ENCODE measurements at places on chromosomes 4 and X. TPM values are rescaled to one million over a fixed set of nuclear protein-coding genes. Genes with fewer than 3 reads are reported as not detected.

DNA sequence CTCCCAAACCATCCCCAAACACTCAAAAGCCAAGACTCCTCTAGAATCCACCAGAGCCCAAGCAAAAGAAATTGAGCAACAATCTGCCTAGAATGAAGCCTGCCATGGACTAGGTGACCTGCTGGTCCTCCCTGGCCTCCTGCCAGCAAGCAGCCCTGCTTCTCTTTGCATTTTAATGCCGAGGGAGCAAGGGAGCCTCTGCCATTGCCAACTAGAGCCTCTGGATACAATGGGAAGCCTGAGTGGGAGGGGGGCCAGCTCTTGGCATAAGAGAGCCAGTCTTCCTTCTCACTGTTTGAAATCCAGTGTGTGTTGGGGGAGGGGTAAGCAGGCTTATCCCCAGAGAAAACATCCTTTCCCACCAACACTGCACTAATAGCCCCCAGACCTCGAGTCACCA is 1.5 kb upstream of the GDPD2 start:
- DNase-seq: no peak

- peak; percentile 85 for DNase-seq
Measured at GRCh38 chr4:1309261-1310010, 19.7 kb downstream of the MAEA start.

GRCh38 chrX:12307961-12308360 is 169.7 kb downstream of the FRMPD4 start:
- DNase-seq: no peak

DNA sequence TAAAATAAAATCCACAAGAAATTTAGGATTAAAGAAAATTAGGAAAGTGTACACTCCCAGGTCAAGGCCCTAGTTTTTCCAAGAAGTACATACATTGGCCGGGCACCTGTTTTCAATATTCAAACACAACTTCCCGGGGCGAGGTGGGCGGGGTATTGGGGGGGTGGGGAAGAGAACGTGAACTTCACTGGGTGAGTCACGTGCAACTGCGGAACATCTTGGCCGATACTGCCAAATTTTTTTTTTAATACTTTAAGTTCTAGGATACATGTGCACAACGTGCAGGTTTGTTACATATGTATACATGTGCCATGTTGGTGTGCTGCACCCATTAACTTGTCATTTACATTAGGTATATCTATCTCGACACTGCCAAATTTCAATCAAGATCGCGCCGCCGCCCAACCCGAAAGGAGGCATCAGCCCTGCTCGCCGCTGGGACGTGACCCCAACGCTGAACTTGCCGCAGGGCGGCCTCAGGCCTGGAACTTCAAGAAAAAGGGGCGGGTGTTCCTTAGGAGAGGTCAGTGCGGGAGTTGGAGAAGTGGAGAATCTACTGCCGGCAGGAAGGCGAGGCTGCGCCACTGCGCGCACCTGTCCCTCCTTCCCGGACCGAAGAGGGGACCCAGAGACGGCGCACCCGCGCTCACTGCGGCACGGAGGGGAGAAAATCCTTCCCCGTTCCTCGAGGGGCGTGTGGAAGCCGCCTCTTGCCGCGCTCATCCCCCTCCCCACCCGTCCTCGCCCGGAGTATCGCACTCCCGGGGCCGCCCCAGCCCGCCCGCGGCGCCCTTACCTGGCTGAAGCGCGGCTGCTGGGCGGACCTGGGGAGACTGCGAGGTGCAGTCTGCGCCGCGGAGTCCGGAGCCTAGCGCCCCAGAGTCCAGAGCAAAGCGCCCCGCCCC is at the start of gene TEC:
TEC (minus strand) TSS at position 883 of the 905 bp plus-strand sequence. CDS start 41,224 bp downstream, outside the sequence.
- DNase-seq: peak; percentile 17

GRCh38 chr4:116755051-116755450 is 330.3 kb downstream of the TRAM1L1 start:
- DNase-seq: no peak

GRCh38 chr4:39770969-39771724 is 73.2 kb downstream of the UBE2K start:
- no peak for DNase-seq

DNA sequence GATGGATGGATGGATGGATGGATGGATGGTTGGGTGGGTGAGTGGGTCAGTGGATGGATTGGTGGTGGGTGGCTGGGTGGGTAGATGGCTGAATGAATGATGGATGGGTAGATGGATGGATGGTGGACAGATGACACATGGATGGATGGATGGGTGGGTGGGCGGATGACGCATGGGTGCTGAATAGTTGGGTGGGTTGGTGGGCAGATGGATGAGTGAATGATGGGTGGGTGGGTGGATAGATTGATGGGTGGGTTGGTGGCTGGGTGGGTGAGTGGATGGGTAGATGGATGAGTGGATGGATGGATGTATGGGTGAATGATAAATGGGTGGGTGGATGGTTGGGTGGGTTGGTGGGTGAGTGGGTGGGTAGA is 69.9 kb upstream of the NKX1-1 start:
- DNase-seq: no peak

- peak; percentile 67 for DNase-seq
Measured at GRCh38 chr4:155809835-155810234, 51.0 kb downstream of the GUCY1B1 start.

DNA sequence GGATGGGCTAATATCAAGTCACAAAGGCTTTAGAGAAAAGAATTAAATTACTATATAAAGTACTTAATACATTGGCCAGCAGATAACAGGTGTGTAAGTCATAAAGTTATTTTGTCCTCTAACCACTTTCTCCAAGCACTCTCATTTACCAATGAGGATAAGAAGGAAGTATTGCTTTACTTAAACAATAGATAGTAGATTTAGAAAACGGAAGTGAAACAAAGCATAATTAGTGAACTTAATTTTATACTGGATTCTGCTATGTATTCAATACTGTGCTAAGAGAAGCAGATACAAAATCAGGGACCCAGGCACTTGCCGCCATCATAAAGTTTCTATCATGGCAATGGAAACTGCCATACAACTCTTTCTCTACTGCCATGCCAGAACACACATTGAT is 24.0 kb downstream of the AFM start:
- DNase-seq: no peak

DNA sequence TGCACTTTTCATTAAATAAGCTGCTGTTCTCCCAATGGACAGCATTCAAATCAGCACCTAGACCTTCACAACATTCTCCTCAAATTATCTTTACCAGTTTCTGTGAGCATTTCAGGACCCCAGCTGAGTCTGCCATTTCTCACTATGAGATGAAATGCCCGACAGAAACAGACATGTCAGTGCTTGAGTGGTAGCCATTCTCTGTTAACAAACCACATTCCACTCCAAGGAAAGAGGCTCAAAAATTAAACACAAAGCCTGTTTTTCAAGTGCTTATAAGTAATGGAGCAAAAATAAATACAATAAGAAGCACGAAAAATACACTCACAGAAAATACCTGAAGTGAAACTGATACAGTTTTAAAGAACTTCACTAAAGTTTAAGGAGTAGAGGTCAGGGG is 320.2 kb upstream of the PRPS2 start:
- DNase-seq: no peak

DNA sequence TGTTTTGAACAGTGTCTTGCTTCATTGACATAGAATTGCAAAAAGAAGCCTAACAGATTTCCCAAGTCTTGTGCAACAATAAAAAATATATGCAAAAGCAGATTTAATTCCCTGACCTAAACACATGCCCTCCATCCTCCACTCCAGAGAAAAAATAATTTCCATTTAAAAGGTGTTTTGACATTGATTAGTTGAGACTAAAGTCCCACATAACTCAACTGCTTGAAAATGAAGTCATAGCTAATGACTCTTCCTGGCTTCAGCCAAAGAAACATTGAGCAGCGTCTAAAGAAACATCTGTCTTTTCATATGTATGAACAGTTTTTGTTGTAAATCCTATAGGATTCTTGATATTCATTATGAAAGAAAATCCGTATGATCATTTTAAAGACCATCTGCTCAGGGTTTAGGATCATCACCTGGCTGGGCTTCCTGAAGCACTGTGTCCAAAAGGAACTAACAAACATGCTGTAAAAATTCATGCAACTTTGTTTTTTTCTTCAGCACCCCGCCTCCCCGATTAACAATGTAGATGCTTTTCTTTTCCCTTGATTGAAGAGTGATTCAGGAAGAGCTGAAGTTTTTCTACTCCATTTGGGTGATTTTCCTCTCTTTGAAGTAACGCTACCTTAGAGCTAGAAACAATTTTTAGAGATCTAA is 273.4 kb downstream of the HS3ST1 start:
- no peak for DNase-seq

DNA sequence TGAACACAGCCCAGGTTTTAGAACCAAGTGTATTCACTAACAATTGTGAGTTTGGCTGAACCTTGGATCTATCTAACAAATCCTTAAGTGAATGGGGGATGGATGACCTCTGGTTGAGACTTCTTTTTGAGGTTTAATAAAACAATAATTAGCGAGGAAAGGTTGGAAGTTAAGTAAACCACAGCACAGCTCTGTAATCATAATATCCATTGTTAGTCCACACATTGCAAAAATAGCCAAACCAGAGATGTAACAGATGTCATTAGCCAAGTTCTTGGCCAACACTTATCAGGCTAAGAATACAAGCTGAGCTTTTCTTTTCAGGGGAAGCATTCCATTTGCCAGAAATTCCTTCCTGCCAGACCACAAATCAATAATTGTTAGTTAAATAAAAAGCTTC is 59.1 kb downstream of the FREM3 start:
- DNase-seq: no peak

GRCh38 chr4:175411251-175411650 is 400.8 kb downstream of the GPM6A start:
- no peak for DNase-seq

DNA sequence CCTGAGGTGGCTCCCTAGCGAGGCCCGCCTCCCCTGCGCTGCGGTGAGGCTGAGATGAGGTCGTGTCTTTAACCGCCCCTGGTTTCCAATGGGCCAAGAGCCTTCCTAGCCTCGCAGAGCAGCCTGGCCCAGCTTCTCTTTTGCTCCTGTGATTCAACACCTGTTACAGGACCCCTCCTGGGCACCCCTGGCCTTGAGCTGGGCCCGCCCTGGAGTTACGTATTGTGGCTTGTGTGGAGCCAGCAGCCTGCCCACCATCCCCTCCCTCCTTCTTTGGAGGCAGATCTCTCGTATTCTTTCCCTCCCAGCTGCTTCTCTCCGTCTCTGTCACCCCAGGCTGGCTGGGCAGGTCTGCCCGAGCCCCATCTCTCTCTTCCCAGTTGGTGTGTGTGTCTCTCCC is 19.3 kb upstream of the UBA1 start:
- no peak for DNase-seq

DNA sequence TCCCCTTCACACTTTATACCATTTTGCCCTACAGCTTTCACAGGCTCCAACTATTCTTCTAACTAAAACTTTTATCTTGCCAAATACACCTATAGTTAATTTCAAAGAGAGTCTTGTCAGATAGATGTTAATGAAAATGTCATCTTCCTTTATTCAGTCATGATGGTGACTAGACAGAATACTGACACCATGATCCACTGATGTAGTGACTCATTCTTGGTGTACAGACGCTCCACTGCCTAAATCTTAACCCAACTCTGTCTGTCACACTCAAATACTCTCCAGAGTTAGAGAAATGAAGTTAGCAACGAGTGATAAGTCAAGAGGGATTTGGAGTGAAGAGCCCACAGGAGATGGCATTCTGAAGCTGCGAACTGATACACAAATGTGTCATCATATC is 32.1 kb upstream of the HDAC8 start:
- no peak for DNase-seq

GRCh38 chr4:10893395-10893794 is 208.8 kb upstream of the CLNK start:
- DNase-seq: no peak

GRCh38 chr4:82899374-82900065 is 1.0 kb upstream of the THAP9 start:
- no peak for DNase-seq

GRCh38 chr4:128810331-128810870 is 901 bp downstream of the JADE1 start:
- no peak for DNase-seq

DNA sequence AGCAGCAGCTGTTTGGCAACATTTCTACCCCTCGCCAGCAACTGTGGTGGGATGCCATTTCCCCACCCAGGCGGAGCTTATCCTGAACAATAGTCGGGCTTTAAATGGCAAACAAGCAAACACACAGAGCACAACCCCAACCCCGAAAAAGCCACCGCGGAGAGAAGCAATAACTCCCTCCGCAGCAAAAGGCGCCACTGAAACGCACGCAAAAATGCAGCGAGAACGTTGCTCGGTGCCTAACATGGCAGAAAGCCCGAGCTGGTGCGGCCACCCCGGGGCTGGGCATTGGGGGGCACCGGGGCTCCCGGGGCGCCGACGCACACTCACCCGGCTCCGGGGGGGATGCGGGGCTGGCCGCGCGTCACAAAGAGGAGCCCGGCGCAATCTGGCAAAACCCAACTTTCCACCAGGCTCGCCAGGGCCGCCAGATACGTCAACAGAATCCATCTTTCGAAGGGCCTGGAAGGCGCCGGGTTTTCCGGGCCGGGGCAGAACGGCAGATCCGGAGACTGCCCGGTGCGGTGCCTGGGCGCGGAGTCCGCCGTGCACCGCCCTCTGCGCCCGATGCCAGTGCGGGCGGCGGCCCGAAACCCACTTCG is 818 bp downstream of the RAI2 start:
- no peak for DNase-seq

- no peak for DNase-seq
Measured at GRCh38 chrX:55109306-55109705, 20.5 kb downstream of the PAGE2 start.

GRCh38 chr4:8478371-8478770 is 37.8 kb downstream of the TRMT44 start:
- no peak for DNase-seq

- no peak for DNase-seq
Measured at GRCh38 chr4:10063544-10064300, 42.4 kb upstream of the SLC2A9 start.

GRCh38 chr4:15498356-15498755 is 28.7 kb downstream of the CC2D2A start:
- no peak for DNase-seq

DNA sequence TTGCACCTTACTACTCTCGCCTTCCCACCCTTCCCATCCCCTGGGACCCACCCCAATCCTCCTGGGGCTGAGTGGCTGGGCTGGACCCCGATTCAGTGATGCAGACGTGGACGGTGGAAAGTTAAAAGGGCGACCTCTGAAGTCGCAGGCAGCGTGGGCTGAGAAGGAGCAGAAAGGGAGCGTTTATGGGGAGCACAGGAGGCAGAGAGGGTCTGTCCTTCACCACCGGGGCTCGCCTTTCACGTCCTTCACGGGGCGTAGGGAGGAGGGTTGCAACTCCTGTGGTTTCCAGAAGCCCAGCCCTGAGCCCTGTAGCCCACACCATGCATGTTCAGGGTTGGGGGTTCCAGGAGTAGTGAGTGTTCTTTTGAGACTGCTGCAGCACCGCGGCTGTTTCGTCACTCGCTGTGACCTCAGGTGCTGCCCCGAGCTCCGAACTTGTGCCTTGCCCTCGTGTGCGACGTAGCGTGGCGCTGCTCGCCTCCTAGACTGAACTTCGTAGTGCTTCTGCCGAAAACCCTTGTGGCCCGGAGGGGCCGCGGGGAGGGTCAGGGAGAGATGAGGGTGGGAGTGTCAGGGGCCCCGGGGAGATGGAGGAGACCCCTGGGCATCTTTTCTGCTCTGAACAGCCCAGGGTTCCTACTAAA is 1.6 kb downstream of the NHS start:
- no peak for DNase-seq

NSUN7 gene
- 13.1 TPM for polyA plus RNA-seq

BANK1 gene
- polyA plus RNA-seq: 3.1 TPM

HPSE gene
- 1.3 TPM for polyA plus RNA-seq

IQCM gene
- not detected for polyA plus RNA-seq

MAN2B2 gene
- polyA plus RNA-seq: 15.3 TPM

TCEAL4 gene
- 197 TPM for polyA plus RNA-seq

GAGE12H gene
- not detected for polyA plus RNA-seq

GPR119 gene
- polyA plus RNA-seq: not detected

TMEM271 gene
- not detected for polyA plus RNA-seq

C4orf51 gene
- not detected for polyA plus RNA-seq

TCEAL3 gene
- 35.3 TPM for polyA plus RNA-seq

HDAC6 gene
- polyA plus RNA-seq: 141 TPM

MBNL3 gene
- 30.6 TPM for polyA plus RNA-seq

All from right renal cortex interstitium (tissue), 3 donors.